ENCODE measurements at places on chromosomes 4 and X.

DNA sequence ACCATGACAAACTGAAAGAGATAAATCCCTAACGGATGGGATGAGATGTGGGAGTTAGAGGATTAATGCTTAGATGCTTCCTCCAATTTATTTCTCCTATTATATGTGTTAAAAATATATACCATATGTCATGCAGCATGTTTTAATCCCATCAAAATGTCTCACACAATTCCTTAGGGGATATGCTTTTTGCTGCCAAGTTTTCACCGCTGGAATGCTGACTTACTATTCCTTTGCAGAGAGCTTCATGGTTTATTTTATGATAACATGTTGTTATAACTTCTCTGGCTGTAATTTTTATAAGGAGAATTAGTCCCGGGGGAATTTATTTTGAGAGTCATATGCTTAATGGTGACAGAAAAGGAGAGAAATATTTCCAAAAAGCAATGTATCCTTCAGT is 670.3 kb downstream of the IL1RAPL1 start:
- no peak for DNase-seq

DNA sequence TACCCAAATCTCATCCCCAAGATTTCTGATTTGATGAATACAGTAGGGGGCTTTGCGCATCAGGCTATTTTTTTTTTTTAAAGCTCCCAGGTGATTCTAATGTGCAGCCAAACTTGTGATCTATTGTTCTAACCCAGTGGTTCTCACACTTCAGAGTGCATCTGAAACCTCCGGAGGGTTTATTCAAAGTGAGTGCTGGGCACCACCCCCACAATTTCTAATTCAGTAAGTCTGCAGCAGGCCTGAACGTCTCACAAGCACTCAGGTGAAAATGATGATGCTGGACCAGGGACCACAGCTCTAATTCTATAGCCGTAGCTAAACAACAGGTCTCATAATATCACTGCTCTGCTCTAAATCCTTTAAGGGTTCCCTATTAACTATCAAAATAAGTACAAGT is 211.4 kb downstream of the FMR1NB start:
- DNase-seq = no peak

DNA sequence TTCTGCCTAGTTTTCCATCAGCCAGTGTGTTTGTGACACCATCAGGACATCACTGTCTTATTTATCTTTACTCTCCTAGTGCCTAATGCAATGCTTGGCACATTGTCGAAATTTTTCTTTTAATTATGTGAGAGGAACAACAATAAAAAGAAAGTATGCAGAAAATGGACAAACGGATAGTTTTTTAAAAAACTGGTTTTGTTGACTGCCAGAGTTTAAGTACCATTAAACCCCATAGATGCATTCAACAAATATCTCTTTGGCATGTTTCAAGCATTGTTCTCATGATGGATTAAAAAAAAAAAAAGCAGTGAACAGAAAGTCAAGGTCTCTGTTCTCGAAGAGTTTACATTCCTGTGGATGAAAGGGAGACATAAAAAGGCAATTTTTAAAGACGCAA is 398.4 kb downstream of the PPP3CA start:
- DNase-seq = no peak

- no peak for DNase-seq
Observed at GRCh38 chr4:88709989-88710388, 12.4 kb upstream of the NAP1L5 start.

DNA sequence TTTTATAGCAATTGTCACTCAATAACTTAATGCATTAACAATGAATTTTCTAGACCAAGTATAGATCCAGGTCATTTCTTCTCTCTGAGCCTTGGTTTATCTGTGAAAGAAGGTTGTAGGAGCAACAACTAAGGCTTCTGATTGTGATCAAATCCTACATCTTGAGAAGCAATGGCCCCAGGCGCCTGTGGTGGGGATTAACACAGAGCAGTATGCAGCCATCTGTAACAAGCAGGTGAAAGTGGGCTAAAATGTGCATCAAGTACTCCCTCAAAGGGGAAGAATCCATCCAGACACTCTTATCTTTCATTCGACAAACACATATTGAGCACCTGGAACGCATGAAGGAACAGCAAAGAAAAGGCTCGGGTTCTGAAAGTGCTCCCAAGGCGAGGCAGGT is 19.1 kb upstream of the SETD7 start:
- no peak for DNase-seq

DNA sequence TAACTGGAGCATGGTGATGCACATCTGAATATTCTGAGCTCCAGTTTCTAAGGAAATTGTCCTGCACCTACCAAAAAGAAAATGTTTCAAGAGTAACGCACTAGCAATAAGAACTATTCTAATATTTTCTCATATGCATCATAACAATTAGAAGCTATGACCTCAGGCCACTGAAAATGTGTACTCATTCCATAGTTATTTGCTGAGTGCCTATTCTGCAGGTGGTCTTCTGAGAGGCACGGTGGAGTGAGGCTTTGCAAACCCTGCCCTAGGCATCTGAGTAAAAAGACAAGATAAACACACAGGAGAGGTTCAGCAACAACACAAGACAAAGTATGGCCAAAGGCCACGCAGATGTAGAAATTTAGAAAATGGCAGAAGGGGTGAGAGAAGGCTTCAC is 23.7 kb downstream of the SLC10A6 start:
- DNase-seq = no peak

GRCh38 chr4:33780952-33781791 is 2463.1 kb downstream of the ARAP2 start:
- no peak for DNase-seq

DNA sequence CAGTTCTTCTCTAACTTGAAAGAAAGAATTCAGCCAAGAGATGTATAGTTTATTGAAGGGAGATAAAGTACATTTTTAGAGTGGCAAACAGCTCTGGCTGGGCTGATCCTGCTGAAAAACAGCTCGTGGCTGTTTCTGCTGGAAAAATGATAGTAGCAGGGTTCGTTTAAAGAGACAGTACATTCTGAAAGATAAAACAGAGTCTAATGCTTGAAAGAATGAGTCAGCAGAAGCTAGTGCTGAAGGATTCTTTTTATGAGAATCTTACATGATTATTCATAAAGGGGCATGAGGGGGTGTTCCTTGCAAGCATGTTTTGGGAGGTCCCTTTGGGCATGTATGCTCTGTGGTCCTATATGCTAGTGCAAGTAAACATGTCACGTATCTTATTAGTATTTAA is 790.0 kb downstream of the PCDH18 start:
- DNase-seq = no peak

DNA sequence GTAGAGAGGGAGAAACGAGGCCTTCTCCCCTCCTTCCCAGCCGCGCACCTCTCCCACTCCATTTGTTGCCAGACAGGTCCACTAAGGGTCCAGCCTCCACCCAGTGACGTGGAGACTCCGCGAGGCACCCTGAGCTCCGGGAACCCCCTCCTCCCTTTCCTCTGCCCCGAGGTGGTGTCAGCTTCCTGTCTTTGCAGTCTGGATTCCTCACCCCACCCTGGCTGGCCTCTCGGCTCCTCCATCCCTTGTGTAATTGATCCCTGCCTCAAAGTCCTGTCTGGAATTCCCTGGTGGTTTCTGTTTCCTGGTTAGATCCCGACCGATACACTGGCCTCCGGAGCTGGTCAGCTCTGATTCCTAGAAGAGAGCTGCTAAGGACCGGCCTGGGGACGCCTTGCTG is 105.9 kb upstream of the SCOC start:
- no peak for DNase-seq

DNA sequence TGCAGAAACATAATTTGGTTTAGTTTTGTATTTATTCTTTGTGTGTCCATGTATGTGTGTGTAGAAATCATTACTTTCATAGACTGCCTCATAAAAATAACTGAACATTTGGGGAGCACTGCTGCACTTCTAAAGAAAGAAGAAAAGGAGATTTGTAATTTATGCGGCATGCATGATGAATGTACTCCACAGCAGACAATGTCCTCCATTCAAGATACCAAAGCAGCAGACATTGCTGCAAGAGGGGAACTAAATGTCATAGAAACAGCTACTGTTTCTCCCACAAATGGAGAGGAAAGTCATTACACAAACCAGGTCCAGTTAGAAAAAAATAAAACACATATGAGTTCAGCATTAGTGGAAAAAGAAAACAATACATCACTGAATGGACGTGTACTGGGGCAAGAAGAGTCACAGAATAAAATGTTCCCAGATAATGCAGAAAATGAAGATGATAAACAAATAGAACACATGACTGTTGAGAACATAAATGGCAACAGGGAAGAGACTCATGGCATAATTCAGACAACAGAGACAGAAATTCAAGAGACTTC is 2.6 kb downstream of the DTHD1 start:
- DNase-seq = no peak
